ENCODE measurements at places on chromosomes 3 and 15.

DNA sequence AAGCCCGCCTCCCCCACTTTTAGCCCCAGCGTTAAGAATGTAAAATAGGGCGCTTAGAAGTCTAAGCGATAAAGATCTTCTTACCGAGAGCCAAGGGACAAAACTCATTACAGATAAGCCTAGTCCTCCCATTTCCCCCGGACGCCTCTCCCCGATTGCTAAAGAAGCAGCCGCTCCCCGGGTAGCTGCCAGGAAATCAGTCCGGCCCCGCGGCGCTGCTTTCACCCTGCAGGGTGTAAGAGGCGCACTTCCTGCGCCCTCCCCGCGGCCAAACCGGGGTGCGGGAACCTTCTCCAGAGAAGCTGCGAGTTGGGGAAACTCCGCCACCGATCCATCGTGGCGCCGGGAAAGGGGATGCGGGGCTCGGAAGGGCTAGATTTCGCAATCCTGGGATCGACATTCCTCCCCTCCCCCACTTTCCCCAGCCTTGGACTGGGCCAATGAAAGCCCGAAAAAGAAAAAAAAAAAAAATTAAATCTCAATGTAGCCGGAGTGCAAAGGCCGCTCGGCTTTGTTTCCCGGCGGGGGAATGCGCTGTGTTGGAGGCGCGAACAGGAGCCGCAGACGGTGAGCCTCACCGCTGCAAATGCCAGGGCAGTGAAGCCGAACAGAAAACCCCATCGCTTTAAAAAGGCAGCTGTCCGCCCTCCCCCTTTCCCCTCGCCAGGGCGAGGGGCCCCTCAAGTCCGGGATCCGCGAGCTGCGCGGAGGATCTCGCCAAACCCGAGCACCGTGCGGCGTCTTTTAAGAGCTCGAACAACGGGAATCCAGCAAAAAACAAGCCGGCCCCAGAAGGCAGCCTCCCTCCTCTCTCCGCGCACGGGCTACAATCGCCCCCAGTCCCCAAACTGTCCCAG lies 626 bp upstream of the PTPRG start:
- peak; percentile 68 for DNase-seq

DNA sequence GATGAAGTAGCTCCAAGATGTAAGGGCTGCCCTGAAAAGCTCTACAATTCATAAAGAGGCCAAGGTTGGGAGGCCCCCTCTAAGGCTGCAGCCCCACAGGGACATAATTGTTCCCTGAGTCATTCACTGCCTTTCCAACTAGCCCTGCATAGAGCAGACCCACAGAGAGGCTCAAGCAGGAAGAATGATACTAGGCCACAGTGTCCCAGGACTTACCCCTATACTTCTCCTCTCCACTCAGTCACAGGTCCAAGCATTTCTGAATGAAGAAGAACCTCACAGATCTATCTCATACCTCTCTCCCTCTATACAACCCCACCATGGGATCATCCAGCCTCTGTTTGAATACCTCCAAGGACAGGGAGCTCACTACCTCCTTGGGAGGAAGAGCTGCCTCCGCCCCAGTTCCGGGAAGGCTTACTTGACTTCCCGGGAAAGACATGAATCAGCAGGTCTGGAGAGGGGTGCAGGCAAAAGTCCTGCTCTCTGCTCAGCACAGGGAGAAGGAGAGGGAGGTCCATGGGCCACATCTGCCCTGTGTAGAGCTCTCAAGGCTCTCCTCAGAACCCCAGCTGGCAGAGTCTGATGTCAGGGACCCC lies 6.9 kb upstream of the SKIC8 start:
- no peak for DNase-seq

DNA sequence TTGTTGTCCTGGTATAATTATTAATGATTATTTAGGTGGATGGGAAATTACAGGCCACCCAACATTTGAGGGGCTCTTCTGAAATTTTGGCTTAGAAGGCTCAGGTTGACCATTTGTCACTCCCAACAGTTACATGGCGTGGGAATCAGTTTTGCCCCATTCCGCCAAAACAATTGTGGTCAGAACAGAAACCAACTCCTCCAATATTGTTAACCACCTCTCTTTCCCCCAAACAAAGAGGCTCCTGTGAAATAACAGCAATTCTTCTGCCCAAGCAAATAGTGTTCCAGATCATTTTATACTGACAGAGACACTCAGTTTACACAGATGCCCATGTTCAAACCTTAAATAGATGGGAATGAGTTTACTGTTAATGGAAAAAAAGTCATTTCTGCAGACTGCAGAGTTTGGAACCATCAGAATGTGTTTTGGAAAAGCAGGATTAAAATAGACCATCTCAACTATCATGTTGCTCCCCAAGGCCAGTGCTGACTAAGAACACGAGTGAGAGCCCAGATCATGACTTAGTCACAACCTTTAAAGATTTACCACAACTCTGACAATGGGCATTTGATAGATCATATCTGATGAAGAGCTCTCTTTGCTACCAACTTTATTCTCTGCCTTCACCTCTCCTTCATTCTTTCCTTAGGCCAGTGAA lies 102.1 kb downstream of the DUT start:
- DNase-seq = peak; percentile 4

GRCh38 chr3:75012791-75013331 lies 398.4 kb upstream of the CNTN3 start:
- DNase-seq = no peak

DNA sequence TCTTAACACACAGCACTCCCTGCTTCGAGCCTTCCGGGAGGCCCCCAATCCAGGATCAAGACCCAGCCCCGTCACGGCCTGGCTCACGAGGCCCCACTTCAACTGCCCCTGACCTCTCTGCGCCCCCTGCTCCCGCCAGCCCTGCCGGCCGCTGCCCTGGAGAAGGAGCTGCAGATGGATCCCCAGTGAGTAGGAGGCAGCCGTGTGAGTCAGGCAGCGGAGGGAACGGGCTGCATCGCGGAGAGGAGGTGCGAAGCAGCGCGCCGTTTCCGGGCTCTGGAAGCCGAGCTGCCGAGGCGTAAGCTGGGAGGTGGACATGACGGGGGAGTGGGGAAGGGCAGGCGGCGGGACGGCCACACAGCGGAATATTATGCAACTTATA lies 133.4 kb downstream of the TPRA1 start:
- no peak for DNase-seq

- DNase-seq = no peak
These were observed 477.6 kb downstream of the RAP2B start for GRCh38 chr3:153639631-153640030.

GRCh38 chr15:78302579-78303312 lies 3.3 kb upstream of the SKIC8 start:
- no peak for DNase-seq

- no peak for DNase-seq
These were observed 2.5 kb upstream of the ADIPOQ start for GRCh38 chr3:186839874-186840641.

DNA sequence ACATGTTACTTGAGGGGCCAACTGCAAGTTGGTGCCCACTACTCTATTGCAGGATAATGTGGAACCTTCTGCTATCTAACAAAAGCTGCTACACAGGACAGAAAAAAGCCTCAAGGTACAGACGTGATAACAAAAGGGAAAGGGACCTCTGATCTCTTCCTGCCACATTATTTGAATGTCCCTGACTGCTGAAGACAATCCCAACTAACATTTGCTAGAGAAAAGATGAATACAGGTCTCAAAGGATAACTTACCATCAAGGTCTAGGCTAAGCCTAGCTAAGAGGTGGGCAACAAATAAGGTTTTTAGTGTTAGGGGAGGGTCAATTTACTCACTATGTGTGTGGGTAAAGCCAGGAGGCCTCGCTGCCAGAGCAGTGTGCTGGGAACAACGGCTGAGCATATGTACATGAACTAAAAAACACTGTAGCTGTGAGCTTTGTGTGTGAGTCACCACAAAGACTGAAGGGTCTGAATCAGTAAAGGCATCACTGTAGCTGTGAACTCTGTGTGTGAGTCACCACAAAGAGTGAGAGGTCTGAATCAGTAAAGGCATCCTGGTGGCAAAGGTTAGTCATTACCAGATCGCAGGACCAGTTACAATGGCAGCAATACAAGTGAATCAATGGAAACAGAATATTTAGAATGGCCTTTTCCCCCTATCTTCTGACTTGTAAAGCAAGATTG lies 111.7 kb downstream of the LMLN start:
- no peak for DNase-seq

DNA sequence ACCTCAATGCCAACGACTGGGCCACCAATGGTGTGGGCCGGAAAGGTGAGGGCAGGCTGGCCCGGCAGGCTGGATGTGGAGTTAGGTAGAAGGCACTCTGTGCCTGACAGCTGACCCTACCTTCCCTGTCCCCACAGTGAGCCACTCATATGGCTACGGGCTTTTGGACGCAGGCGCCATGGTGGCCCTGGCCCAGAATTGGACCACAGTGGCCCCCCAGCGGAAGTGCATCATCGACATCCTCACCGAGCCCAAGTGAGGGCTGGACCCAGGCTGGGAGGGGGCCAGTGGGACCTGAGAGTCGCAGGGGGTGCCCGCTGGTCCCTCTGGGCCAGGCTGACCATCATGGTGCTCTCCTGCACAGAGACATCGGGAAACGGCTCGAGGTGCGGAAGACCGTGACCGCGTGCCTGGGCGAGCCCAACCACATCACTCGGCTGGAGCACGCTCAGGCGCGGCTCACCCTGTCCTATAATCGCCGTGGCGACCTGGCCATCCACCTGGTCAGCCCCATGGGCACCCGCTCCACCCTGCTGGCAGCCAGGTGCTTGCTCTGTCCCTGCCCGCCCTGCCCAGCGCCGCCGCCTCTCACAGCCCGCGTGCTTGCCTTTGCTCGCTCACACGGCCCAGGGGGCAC lies 4.5 kb upstream of the FES start:
- no peak for DNase-seq

- DNase-seq = no peak
These were observed 203.8 kb upstream of the MCTP2 start for GRCh38 chr15:94027581-94027980.

GRCh38 chr3:124636101-124636862 lies 94.0 kb upstream of the UMPS start:
- DNase-seq = no peak

DNA sequence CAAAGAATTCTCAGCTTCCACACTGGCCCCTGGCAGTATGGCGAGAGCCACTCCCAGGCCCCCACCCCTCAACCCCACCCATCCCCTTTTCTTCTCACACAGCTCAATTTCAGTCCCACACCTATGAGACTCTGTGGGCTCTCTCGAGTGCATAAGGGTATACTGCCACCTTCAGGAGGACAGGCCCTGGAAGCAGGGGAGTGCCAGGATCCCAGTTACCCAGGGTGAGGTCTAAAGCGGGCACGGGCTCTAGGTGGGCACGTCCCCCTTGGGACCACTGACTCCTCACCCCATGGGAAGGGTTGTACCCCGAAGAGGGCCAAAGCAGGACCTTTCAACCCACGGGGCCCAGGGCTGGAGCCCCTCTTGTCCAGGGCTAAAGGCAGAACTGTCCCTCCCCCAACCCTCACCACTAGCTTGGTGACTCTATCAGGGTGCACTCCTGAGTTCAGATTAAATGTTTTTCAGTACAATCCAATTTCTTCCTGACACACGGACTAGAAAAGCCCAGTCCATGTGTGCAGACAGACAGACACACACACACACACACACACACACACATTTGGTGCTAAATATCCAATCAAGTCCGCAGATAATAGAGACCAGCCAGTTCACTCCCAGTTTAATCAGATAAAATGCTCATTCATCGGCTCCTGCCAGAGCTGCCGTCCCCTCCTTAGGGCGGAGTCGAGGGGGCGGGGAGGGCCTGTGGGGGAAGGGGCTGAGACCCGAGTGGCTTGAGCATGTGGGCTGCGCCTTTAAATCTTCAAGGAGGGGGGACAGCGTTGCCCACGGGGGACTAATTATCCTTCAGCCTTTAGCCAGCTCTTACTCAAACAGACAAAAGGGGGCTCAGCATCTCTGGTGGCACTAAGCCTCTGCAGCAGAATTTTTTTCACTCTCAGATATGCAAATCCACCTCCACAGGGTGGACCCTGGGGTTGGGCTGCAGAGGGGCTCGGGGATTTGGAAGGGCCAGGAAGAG lies 59.3 kb downstream of the CYP11A1 start:
- no peak for DNase-seq

- no peak for DNase-seq
These were observed 51.8 kb upstream of the NEDD4 start for GRCh38 chr15:56045068-56045748.

DNA sequence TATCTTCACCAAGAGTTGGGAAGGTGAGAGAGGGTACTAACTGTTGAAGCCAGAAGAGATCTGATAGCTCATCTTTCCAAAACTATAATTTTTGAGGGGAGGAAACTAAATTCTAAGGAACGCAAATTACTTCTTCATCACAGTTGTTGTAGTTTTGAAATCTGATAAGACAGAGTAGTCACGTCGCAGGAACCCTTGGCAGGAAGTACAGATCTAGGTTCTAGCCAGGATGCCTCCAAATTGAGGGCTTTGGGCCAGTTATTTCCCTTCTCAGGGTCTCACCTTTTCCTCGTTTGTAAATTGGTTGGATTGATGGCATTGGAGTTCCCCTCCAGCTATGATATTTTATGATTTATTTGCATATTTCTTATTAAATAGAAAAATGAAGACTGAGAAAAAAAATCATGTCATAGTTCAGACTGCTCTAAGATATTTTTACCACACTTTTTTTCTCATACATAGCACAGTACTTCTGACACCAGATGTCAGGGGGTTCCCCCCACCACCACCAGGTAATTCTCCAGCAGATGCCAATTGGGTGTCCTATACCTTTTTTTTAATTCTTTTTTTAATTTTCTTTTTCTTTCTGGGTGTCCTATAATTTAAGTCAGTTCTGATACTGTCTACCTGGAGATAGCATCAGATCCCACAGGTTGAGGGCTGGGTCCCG lies 32.3 kb upstream of the APH1B start:
- DNase-seq = no peak

GRCh38 chr3:129238945-129239705 lies 10.3 kb upstream of the COPG1 start:
- DNase-seq = no peak

DNA sequence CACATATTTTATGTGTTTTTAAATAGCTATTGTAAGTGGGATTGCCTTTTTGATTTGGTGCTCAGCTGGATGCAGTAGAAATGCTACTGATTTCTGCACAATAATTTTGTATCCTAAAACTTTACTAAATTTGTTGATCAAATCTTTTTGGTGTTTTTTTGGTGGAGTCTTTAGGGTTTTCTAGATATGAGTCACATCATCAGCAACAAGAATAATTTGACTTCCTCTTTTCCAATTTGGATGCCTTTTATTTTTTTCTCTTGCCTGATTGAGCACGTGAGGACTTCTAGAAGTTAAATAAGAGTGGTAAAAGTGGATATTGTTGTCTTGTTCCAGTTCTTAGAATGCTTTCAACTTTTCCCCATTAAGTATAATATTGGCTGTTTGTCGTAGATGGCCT lies 51.3 kb downstream of the TLNRD1 start:
- DNase-seq = no peak

Data from T-helper 1 cell (primary cell).